ENCODE measurements at places on chromosomes 1 and 21.

- DNase-seq = no peak
Measured at GRCh38 chr1:95127380-95127779, 10.2 kb downstream of the TLCD4 start.

- no peak for DNase-seq
Measured at GRCh38 chr1:175978476-175978875, 228.6 kb downstream of the COP1 start.

DNA sequence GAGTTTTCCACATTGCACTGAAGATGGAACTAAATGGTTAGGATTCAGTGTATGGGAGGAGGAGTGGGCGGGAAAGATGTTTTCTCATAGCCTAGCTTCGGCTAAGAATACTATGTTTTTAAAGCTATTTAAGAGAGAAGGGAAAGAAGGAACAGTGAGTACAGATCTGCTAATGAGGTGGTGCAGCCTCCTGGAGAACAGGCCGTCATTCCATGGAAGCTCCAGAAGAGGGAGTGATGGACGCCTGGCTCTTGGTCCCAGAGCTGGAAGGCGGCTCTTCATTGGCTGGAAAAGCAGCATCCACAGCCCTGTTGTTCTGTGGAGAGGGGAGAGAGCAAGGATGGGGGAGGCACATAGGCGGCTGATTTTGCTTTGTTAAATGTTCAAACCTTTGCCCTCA is 6.9 kb downstream of the CAMK1G start:
- DNase-seq = no peak

GRCh38 chr1:25485536-25486411 is 55.1 kb downstream of the MACO1 start:
- no peak for DNase-seq

DNA sequence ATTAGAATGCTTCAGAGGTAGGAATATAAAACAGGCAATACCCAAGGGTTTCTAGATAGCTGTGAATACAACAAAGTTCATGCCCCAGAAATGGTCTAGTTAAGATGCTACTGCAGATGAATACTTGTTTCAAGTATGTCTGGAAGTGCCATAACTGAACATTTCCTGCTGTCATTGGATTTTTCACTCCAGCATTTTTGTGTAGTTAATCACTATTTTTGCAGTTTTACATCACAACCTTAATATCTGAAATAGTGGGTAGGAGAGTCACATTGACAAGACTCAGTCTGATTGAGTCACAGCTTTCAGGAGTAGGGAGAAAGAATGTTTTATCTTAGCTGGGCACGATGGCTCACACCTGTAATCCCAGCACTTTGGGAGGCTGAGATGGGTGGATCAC is 126.4 kb upstream of the C1orf21 start:
- no peak for DNase-seq

GRCh38 chr1:183023601-183024316 is 539 bp downstream of the LAMC1 start:
- no peak for DNase-seq

DNA sequence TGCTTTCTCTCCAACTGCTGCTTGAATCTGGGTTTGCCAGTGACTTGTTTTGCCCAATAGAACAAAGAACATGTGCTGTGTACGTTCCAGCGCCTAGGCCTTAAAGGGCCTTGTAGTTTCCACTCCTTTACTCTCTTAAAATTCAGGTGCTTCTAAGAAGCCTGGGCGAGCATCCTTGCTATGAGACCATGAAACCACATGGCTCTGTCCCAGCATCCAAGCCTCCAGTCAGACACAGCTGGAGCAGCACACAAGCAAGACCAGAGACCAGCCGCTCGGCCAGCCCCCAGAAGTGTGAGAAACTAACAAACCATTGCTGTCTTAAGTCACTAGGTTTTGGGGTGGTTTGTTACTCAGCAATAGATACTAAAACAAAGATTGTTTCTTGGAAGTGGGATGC is 15.1 kb downstream of the PLEKHO1 start:
- DNase-seq = no peak

DNA sequence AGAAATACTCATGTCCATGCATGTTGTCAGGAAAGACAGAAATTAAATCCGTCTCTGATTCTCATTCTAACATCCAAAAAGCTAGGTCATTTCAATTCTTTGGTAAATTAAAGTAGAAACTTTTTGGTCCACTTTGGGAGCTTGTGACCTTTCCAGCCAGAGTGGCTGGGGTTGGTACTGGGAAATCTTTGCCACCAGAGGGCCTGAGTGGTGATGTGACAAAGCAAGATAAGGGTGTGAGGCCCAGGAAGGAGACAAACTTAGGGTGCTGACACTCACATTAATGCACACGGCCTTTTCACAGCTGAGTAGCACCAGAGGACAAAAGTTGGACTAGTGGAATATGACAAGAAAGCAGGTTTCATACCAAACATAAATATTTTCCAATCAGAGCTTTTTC is 144.3 kb downstream of the DNM3 start:
- DNase-seq = no peak

- no peak for DNase-seq
Measured at GRCh38 chr1:59314776-59315528, 18.1 kb downstream of the FGGY start.

GRCh38 chr1:69569175-69569541 is 1.4 kb downstream of the LRRC7 start:
- no peak for DNase-seq

DNA sequence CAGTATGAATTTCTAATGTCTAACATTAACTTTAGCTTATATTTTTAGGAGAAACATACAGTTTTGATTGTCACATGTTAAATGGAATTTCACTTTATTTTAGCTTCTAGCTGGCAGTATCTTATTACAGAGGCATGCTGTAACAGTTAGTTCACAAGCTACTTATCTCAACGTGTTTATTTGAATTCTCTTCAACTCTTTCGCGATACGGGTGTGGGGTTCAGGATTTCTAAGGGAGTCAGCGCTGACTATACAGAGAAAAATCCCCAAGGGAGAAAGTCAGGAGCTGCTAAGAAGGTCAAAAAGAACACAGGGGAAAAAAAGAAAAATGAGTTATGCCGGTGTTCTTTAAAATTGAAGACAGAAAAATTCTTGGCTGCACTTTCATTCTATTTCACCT is 296.2 kb downstream of the VAV3 start:
- no peak for DNase-seq

- DNase-seq = no peak
Measured at GRCh38 chr1:111446967-111447892, 1.8 kb downstream of the WDR77 start.

GRCh38 chr1:157415661-157416060 is 136.7 kb downstream of the FCRL5 start:
- no peak for DNase-seq

GRCh38 chr21:14452031-14452726 is 69.2 kb upstream of the HSPA13 start:
- no peak for DNase-seq

GRCh38 chr1:107640207-107640606 is 324.8 kb downstream of the VAV3 start:
- no peak for DNase-seq

Measured in activated gamma-delta T cell treated with anti-CD3 and anti-CD28 coated beads, Interleukin-2, amount 50 U/mL, for 16 hours (primary cell).